ENCODE measurements at places on chromosomes 6 and 20. TPM values are rescaled to one million over a fixed set of nuclear protein-coding genes. Genes with fewer than 3 reads are reported as not detected.
A peak's percentile ranks its signal among the peaks of the same experiment; 100 is the strongest.

DNA sequence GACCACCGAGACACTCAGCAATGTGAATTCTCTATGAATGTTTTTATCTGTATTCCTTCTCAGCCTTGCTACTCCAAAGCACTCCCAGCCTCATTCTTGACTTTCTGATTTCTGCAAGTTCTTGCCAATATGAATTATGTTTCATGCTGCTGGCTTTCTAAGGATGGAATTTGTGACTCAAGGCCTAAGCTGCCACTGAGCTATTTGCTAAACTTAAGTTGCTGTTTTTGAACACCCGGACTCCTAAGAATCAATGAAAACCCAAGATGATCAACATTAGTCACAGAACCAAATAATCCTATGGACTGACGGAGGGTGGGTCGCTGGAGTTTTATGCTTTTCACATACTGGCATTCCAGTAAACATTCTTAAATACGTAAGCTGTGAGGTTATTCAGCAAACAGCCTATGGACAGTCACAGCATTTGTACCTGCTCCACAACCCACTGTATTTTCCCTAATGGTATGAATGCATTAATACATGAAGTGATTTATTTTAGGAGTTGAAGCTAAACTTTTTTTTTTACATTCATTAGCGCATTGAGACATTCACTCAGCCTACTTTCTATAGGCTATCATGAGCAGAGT, 8.2 kb upstream of the PXDC1 start:
- DNase-seq: no peak
- H3K27me3 ChIP-seq: peaks cover 11% of the 10 kb centered on the region
- H3K4me3 ChIP-seq: no peak overlapping the region
- no peaks in the 10 kb centered on the region for H3K36me3 ChIP-seq
- no peaks in the 10 kb centered on the region for H3K4me1 ChIP-seq

- no peaks in the 10 kb centered on the region for H3K27me3 ChIP-seq
- no peak overlapping the region for H3K4me3 ChIP-seq
- peaks cover 3% of the 10 kb centered on the region for H3K36me3 ChIP-seq
- H3K4me1 ChIP-seq: no peaks in the 10 kb centered on the region
- H3K27ac ChIP-seq: no peak overlapping the region
These were observed 445.4 kb upstream of the DEFB115 start for GRCh38 chr20:30811885-30812671.

DNA sequence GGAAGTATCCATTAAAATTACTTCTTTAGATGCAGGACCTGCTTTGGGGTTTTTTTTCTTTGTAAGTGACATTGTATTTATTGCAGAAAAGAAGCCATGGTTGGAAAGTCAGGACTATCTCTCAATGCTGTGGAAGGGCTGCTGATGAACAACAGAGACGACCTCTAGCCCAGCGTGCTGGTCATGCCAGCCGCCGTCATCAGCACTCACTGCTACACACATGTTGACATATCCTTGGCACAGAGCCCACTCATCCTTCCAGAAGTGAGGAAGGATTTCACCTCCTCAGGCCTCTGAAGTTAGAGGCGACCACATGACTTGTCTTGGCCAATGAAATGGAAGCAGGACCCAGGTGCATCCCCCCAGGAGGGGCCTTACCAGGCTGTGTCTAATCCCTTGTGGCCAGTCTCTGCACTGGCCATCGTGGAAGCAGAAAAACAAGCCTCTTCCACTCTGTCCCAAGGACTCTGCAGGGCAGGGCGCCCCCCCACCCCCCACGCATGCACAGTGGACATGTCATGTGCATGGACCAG, 343.5 kb downstream of the TAF4 start:
- H3K4me3 ChIP-seq: no peak overlapping the region
- H3K27me3 ChIP-seq: no peaks in the 10 kb centered on the region
- peaks cover 2% of the 10 kb centered on the region for H3K36me3 ChIP-seq
- H3K27ac ChIP-seq: no peak overlapping the region
- no peak for DNase-seq
- peaks cover 13% of the 10 kb centered on the region for H3K4me1 ChIP-seq

NKX2-2 gene
- total RNA-seq: not detected

DNA sequence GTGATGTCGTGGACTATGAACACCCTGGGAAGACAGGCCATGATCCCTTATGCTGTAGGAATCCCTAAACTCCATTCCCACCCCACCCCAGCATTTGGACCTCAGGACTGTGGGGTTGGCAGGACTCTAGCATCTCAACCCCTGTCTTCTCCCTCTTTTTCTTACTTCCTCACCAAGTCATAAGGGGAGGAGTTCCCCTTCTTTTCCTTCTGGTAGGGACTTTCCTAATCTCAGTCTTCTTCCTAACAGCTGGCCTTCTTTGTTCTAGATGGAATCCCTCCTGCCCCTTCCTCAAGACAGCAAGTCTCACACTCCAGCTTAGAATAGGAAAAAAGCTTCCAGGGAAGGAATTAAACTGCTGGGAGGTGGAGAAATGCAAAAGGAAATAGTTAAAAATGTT, 2.3 kb upstream of the SIRPB2 start:
- H3K4me1 ChIP-seq: peaks cover 27% of the 10 kb centered on the region
- no peak overlapping the region for H3K4me3 ChIP-seq
- DNase-seq: no peak
- H3K36me3 ChIP-seq: no peaks in the 10 kb centered on the region

DNA sequence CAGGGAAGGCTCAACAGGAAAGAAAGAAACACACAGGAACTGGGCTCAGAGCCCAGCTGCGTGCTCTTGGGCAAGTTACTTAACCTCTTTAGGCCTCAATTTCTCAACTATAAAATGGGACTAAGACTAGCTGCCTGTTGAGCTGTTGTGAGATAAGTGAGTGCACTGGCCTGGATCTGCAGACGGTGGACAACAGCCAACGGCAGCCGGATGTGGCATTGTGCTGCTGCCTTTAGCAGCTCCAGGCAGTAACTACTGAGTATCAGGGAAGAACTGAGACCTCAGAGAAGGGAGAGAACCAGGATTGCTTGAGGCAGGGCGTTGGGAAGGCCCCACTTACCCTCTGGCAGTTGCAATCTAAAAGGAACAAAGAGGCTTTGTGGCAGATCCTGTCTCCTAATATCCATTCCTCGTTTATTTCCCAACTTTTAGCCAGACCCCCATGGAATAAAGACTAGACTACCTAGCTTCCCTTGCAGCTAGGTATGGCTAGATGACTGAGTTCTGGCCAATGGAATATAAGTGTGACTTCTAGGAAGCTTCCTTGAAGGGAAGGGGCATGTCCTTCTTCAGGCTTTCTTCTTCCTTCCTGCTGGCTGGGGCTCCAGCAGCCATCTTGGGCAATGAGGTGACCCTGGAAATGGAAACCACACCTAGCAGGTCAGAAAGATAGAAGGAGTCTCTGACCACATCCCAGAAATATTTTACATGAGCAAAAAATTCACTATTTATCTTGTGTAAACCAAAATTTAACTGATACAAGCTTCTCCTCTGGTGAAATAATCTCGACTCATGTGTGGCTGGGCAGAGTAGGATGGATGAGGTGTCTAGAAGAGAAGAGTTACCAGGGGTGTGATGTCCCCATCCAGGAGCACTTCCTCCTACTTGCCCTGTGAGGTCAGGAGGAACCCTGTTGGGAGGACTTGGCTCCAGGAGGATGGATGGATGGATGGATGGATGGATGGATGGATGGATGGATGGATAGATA, 67.6 kb downstream of the MRPL14 start:
- peaks cover 6% of the 10 kb centered on the region for H3K27me3 ChIP-seq
- H3K36me3 ChIP-seq: no peaks in the 10 kb centered on the region
- no peak overlapping the region for H3K4me3 ChIP-seq
- H3K27ac ChIP-seq: no peak overlapping the region
- no peak for DNase-seq
- H3K4me1 ChIP-seq: peaks cover 24% of the 10 kb centered on the region

DNA sequence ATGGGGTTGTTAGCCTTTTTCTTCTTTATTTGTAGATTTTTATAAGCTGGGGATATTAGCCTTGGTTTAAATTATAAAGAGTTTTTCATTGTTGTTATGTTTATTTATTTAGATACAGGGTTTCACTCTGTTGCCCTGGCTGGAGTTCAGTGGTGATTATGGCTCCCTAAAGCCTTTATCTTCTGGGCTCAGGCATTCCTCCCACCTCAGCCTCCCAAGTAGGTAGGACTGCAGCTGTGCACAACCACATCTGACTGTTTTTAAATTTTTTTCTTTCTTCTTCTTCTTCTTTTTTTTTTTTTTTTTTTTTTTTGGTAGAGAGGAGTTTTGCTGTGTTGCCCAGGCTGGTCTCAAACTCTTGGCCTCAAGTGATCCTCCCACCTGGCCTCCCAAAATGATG, 80.9 kb downstream of the UBE3D start:
- no peak for DNase-seq
- H3K27ac ChIP-seq: no peak overlapping the region
- no peaks in the 10 kb centered on the region for H3K4me1 ChIP-seq
- no peaks in the 10 kb centered on the region for H3K27me3 ChIP-seq

SLC44A4 gene
- 0.39 TPM for total RNA-seq

C6orf163 gene
- total RNA-seq: 1.9 TPM

HLA-DQA2 gene
- total RNA-seq: not detected

DNA sequence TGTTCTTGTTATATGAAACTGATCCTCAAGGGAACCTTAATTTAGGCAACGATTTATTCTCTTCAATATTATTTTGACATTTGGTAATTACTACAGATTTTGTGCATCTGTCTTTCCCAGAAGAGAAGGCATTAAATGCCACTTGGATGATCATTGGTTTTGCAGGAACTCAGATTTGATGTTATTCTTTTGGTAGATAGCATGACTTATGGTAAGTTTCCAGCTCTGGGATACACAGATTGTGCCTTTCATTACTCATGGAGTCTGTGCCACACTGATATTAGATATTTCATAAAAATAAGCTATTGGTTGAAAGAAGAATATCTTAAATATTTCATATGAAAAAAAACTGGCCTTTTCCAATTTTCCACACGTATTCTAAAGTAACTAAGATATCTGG, 120.1 kb downstream of the AIG1 start:
- H3K4me3 ChIP-seq: no peak overlapping the region
- H3K4me1 ChIP-seq: no peaks in the 10 kb centered on the region
- no peak overlapping the region for H3K27ac ChIP-seq
- no peaks in the 10 kb centered on the region for H3K27me3 ChIP-seq

DNA sequence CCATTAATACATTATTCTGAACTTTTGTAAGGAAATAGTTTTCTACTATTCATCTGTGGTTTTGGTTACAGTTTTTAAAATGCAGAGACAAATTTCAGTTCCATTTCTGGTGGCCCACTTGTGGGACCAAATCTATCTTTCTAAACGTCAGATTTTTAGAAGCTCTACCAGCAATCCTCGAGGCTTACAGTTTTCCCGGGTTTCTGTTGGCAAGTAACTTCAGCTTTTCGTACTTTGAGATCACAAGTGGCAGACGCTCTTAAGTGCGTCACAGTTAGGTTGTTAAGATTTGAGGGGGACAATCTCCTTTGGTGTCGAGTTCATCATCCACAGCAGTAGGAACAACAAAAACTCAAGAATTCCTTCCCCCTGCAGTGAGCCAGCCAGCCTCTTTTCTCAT, 60.0 kb downstream of the JARID2 start:
- no peak for DNase-seq
- no peaks in the 10 kb centered on the region for H3K27me3 ChIP-seq
- peaks cover 79% of the 10 kb centered on the region for H3K4me1 ChIP-seq
- H3K36me3 ChIP-seq: peaks cover 42% of the 10 kb centered on the region
- H3K4me3 ChIP-seq: peak overlapping the region; percentile 49

HCRTR2 gene
- total RNA-seq: not detected

- peak overlapping the region; percentile 87 for H3K27ac ChIP-seq
- peak; percentile 74 for DNase-seq
- H3K4me1 ChIP-seq: peaks cover 58% of the 10 kb centered on the region
- no peaks in the 10 kb centered on the region for H3K27me3 ChIP-seq
- H3K4me3 ChIP-seq: peak overlapping the region; percentile 16
These were observed 13.5 kb upstream of the RAB5IF start for GRCh38 chr20:36591854-36592641.

DNA sequence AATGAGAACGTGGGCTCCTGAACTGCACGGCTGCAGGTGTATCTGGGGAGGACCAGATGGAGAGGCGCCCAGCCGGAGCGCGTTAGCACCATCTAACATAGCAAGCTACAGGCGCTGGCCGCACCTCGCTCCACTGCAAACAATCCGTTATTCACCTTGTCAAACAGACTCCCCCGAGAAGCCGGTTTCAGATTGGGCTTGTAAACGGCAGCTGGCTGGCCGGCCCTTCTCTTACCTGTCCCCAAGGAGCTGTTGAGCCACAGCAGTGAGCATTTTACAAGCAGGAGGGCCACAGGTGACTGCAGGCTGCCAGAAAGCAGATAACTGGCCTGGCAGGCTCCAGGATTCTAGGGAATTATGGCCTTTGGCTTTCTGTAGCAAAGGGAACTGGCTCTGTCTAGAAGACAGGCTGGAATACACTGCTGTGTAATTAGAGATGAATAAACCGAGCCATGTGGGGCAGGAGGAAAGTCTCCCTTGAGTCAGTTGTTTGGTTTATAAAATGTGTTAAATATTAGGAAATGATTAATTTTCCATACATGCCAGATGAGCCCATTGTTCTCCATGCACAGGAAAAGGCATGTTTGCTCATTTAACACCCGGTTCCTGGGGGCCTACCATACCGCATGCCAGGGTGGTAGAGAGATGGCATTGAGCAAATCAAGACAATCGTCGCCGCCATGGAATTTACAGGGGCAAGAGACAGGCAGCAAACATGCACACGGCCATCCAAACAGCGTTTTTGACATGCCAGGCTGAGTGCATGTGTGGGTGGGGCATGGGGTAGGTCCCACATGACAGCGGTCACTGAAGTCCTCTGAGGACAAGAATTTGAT, 159.3 kb downstream of the NFATC2 start:
- no peaks in the 10 kb centered on the region for H3K27me3 ChIP-seq
- DNase-seq: no peak
- H3K27ac ChIP-seq: no peak overlapping the region
- peaks cover 49% of the 10 kb centered on the region for H3K4me1 ChIP-seq
- H3K4me3 ChIP-seq: no peak overlapping the region

- peak overlapping the region; percentile 78 for H3K27ac ChIP-seq
- H3K27me3 ChIP-seq: no peaks in the 10 kb centered on the region
- no peak for DNase-seq
- peaks cover 15% of the 10 kb centered on the region for H3K36me3 ChIP-seq
- H3K4me3 ChIP-seq: peak overlapping the region; percentile 70
These were observed 62.0 kb downstream of the ATXN1 start for GRCh38 chr6:16698997-16699868.
